CD4-positive, alpha-beta memory T cell (primary cell): ENCODE measurements at places on chromosomes 5 and 9. TPM values are rescaled to one million over a fixed set of nuclear protein-coding genes. Genes with fewer than 3 reads are reported as not detected.

DNA sequence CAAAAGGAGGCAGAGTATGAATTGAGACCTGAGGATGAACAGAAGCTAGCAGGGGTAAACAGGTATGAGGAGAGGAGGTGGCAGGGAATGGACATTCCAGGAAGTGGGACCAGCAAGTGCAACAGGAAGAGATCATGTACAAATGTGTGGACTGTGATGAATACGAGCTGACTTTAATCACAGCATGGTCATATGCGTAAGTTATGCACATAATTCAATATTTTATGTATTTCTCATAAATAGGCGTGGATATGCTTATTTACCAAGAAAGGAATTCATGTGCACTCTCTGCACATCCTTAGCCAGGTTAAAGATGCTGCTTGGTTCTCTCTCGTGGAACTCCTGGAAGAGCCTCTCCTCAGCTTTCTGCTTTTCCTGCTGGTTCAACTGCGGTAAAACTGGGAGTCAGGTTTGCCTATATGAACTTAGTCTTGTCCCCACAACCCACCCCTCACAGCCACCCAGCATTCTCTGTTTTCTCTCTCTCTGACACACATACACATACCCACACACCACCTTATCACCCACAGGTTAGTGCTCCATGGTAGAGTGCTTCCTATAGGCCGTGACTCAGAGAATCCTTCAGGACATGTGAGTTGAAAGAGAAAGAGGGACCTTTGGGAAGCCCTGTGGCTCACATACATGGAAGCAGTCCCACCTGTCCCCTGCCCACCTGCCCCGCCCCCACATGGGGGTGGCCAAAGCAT lies 35.7 kb downstream of the TRPC7 start:
- no peak for DNase-seq

Gene COL5A1
- polyA plus RNA-seq = 0.36 TPM

Gene ZDHHC12
- 57.6 TPM for polyA plus RNA-seq

DNA sequence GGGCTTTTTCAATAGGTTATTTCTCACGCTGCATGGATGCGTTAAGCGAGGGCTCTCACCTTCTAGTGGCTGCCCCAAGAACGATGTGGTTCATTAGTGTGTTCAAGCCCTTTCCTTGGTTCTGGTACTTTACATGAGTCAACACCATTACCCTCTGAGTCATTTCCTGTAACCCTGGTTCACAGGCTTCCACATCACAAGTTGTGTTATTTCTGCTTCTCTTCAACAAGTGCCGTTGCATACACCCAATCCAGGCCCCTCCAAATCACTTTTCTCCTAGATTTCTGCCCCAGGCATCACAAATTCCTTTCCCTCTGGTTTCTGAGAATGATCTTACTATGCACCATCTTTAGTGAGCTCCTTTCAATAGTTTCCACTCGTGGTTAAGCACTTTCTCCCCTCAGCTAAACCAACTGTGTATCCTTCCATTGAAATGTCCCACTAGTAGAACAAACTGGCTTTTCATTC lies 69.5 kb upstream of the RAD23B start:
- no peak for DNase-seq

Gene PLEKHG4B
- not detected for polyA plus RNA-seq

Gene SPINK7
- polyA plus RNA-seq = not detected
